ENCODE measurements at places on chromosomes 5 and 9. TPM values are rescaled to one million over a fixed set of nuclear protein-coding genes. Genes with fewer than 3 reads are reported as not detected.

GRCh38 chr5:157541447-157542118 lies 34.0 kb downstream of the ADAM19 start:
- H3K36me3 ChIP-seq: peaks cover 10% of the 10 kb centered on the region
- H3K4me1 ChIP-seq: peaks cover 74% of the 10 kb centered on the region
- no peak for DNase-seq
- H3K27me3 ChIP-seq: no peaks in the 10 kb centered on the region
- peak overlapping the region; percentile 42 for H3K27ac ChIP-seq

PHF24 gene
- total RNA-seq: not detected

LCN12 gene
- 2.2 TPM for total RNA-seq

GRCh38 chr5:8952147-8952546 lies 593.7 kb downstream of the SEMA5A start:
- no peaks in the 10 kb centered on the region for H3K36me3 ChIP-seq
- no peaks in the 10 kb centered on the region for H3K4me1 ChIP-seq
- no peak overlapping the region for H3K4me3 ChIP-seq

DNA sequence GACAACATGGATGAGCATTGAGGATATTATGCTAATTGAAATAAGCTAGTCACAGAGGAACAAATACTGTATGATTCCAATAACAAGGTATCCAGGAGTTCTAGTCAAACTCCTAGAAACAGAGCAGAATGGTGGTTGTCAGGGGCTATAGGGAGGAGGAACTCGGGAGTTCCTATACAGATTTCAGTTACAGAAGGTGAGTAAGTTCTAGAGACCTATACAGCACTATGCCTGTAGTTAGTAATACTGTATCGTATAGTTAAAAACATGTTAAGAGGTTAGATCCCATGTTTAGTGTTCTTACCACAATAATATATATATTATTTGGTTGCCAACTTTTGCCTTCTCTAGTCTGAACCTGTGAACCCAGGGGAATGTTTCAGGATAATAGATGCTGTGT lies 7.9 kb upstream of the OXCT1 start:
- H3K27me3 ChIP-seq: peaks cover 22% of the 10 kb centered on the region
- no peaks in the 10 kb centered on the region for H3K4me1 ChIP-seq
- H3K27ac ChIP-seq: no peak overlapping the region
- no peak for DNase-seq
- no peaks in the 10 kb centered on the region for H3K36me3 ChIP-seq

PCYOX1L gene
- 31.6 TPM for total RNA-seq

FOXD4L6 gene
- not detected for total RNA-seq

DNA sequence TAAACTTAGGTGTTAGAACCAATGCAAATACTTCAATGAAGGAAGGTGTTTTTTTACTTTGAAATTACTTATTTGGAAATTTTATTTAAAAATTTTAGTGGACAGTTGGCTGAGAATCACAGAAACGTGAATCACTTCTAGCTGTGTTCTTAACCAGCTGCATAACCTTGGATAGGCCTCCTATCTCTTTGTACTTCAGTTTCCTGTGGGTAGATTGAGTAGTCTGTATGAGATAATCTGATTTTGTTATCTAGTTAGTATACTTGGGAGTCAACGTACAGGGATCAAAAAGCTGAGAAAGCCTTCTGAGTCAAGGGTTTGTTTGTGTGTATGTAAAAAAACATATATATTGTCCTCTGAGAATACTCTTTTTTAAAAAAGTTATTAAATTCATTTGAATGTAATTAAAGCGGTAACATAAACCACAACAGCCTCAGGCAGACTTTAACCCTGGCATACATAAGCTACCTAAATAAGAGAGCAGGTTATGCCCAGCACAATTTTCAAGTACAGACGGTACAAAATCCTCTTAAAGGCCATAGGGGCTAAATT lies 38.1 kb upstream of the ZCCHC7 start:
- DNase-seq: no peak
- no peak overlapping the region for H3K27ac ChIP-seq
- H3K4me3 ChIP-seq: no peak overlapping the region
- peaks cover 35% of the 10 kb centered on the region for H3K4me1 ChIP-seq
- H3K36me3 ChIP-seq: peaks cover 8% of the 10 kb centered on the region
- H3K27me3 ChIP-seq: no peaks in the 10 kb centered on the region

DNA sequence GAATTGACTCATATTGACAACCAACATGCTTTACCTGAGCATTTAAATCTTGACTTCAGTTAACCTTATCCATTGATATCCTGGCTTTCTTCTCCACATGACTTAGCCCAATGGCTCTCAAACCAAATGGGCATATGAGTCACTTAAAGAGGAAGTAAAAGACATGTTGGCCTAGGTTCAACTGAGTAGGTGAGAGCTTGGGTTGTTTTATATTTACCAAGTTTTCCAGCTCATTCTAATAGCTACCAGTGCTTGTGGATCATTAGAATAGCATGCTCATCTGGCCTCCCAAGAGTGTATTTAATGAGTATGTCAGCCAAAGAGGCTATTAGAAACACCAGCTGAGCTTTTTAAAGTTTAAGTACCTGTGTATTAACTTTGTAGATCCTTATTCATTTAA lies 1049.0 kb downstream of the PTPRD start:
- H3K4me3 ChIP-seq: no peak overlapping the region
- H3K36me3 ChIP-seq: no peaks in the 10 kb centered on the region
- H3K27ac ChIP-seq: no peak overlapping the region
- DNase-seq: no peak
- H3K27me3 ChIP-seq: no peaks in the 10 kb centered on the region

- H3K36me3 ChIP-seq: no peaks in the 10 kb centered on the region
- peak; percentile 56 for DNase-seq
- no peak overlapping the region for H3K4me3 ChIP-seq
- no peaks in the 10 kb centered on the region for H3K27me3 ChIP-seq
- H3K4me1 ChIP-seq: peaks cover 11% of the 10 kb centered on the region
These were observed 61.5 kb upstream of the RNF130 start for GRCh38 chr5:180133060-180133459.

NR4A3 gene
- 2.4 TPM for total RNA-seq

DNA sequence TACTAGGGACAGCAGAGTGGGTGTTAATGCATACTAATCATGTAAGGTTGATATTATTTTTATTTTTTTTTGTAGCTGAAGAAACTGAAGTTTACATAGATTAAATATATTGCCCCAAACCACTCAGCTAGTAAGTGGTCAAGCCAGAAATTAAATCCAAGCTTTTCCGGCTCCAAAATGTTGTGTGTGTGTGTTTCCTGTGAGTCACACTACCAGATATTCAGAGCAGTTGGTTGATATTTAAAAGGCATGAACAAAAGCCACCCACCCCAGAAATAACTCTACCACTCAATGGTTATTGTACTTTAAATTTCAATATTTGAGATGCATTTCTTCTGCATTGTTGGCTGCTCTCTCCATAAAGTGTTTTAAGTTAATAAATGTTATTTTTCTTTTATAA lies 29.5 kb downstream of the KCNN2 start:
- no peak overlapping the region for H3K27ac ChIP-seq
- no peak for DNase-seq
- H3K36me3 ChIP-seq: no peaks in the 10 kb centered on the region
- no peaks in the 10 kb centered on the region for H3K27me3 ChIP-seq
- no peak overlapping the region for H3K4me3 ChIP-seq

- no peak overlapping the region for H3K4me3 ChIP-seq
- H3K27ac ChIP-seq: no peak overlapping the region
- no peaks in the 10 kb centered on the region for H3K27me3 ChIP-seq
- no peaks in the 10 kb centered on the region for H3K4me1 ChIP-seq
These were observed 2212.2 kb upstream of the ACO1 start for GRCh38 chr9:30172206-30172605.

DNA sequence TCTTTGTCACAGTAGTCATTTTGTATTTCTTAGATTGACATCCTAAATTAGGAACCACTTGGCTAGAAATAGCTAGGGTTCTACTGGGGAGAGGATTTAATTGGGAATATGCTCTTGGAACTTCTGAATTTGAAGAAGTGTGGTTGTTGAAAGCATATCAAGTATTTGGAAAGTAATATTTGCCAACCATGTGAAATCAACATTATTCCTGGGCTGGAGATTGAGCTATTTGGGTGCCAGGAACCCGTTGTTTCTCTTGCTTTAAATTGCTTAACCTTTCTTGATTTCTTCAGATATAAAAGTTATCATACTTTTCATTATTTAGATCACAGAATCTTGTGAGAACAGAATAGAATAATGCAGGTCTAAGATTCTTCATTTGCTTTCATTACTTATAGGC lies 178.4 kb upstream of the ELL2 start:
- H3K36me3 ChIP-seq: no peaks in the 10 kb centered on the region
- DNase-seq: no peak
- no peaks in the 10 kb centered on the region for H3K4me1 ChIP-seq
- H3K4me3 ChIP-seq: no peak overlapping the region

DNA sequence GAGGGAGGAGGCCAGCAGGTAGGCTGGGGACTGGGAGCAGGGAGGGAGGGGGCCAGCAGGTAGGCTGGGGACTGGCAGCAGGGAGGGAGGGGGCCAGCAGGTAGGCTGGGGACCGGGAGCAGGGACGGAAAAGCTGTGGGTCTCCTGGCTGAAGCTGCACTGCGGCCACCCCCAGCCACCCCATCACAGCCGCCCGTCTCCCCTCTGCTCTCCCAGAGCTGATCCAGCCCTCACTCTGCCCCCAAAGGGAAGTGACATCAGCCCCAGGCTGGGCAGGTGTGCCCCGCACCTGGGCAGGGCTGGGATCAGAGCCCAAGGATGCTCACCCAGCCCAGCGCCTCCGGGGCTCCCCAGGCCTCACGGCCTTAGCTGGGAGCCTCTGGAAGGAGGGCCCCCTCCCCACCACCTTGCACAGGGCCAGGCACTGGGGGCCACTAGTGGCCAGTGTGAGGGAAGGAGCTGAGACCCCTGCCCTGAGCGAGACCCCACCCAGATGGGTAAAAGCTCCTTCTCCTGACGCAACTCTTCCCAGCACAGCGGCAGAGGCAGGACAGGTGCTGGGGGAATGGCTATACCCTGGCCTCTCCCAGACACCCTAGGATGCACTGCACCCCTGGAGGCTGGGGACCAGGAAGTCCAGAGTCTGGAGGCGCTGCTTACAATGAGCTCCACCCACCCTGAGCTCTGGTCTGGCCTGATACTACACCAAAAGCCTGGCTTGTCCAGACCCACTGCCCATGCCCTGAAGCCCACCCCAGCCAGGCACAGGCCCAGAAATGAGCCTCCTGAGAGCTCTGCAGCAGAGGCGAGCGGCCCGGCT lies 11.6 kb downstream of the AGPAT2 start:
- DNase-seq: no peak
- no peaks in the 10 kb centered on the region for H3K27me3 ChIP-seq
- H3K4me1 ChIP-seq: peaks cover 5% of the 10 kb centered on the region
- H3K36me3 ChIP-seq: no peaks in the 10 kb centered on the region
- no peak overlapping the region for H3K27ac ChIP-seq

DNA sequence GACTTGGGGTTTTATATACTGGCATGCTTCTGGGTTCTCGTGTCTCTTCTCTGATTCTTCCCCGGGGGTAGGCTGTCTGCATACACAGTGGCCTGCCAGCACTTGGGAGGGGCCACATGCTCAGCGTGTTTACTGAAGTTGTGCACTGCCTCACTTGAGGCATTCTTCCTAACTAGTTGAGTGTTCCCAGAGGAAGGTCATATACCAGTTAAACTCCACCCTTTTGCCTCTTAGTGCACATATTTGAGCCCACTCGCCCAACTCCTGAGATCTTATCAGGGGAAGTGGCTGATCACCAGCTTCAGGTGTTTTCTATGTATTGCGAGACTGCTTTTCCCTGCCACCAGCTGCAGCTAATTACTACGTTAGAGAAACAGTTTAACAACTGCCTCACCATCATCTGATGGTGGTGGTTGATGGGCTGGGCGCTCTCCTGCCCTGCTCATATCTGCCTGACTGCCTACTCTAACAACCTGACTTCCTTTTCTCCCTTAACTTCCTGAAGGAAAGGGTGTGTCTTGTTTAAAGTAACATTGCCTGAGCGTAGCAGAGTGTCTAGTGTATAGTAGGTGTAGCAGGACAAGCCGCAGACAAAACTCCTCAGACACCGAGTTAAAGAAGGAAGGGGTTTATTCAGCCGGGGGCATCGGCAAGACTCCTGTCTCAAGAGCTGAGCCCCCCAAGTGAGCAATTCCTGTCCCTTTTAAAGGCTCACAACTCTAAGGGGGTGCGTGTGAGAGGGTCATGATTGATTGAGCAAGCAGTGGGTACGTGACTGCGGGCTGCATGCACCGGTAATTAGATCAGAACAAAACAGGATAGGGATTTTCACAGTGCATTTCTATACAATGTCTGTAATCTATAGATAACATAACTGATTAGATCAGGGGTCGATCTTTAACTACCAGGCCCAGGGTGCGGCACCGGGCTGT lies 60.1 kb upstream of the CLINT1 start:
- H3K4me3 ChIP-seq: peak overlapping the region; percentile 5
- H3K27ac ChIP-seq: peak overlapping the region; percentile 20
- no peaks in the 10 kb centered on the region for H3K36me3 ChIP-seq
- DNase-seq: no peak
- no peaks in the 10 kb centered on the region for H3K27me3 ChIP-seq

CARTPT gene
- not detected for total RNA-seq

ENTPD2 gene
- total RNA-seq: not detected

GRCh38 chr9:135275571-135276289 lies 188.3 kb downstream of the OLFM1 start:
- H3K27me3 ChIP-seq: no peaks in the 10 kb centered on the region
- no peak for DNase-seq
- H3K4me3 ChIP-seq: no peak overlapping the region
- H3K4me1 ChIP-seq: no peaks in the 10 kb centered on the region
- no peaks in the 10 kb centered on the region for H3K36me3 ChIP-seq
- H3K27ac ChIP-seq: no peak overlapping the region

DNA sequence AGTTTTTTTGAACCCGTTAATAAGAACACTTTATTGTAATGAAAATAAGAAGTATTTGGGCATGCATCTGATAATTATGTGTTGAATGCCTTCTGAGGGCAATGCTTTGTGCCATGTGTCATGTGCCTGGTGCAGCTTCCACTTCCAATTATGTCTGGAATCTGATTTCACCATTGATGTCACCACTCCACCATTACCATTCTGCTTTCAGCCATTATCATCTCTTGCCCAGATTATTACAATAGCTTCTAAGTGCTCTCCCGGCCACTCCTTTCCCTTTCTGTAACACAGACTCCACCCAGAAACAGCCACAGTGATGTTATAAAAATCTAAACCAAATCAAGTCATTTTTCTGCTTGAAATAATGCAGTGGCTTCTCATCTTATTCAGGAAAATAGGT lies 171.7 kb downstream of the C9orf152 start:
- H3K4me3 ChIP-seq: no peak overlapping the region
- H3K36me3 ChIP-seq: no peaks in the 10 kb centered on the region
- no peaks in the 10 kb centered on the region for H3K4me1 ChIP-seq
- H3K27ac ChIP-seq: no peak overlapping the region
- DNase-seq: no peak

IFNA13 gene
- total RNA-seq: not detected

FLT4 gene
- 0.26 TPM for total RNA-seq

- no peak for DNase-seq
- H3K27ac ChIP-seq: no peak overlapping the region
- H3K36me3 ChIP-seq: peaks cover 18% of the 10 kb centered on the region
- H3K27me3 ChIP-seq: peaks cover 2% of the 10 kb centered on the region
- H3K4me3 ChIP-seq: no peak overlapping the region
These were observed 63.0 kb downstream of the GDNF start for GRCh38 chr5:37776826-37777225.

SPRY4 gene
- 2.5 TPM for total RNA-seq
